ENCODE measurements at places on chromosomes 16 and 17. TPM values are rescaled to one million over a fixed set of nuclear protein-coding genes. Genes with fewer than 3 reads are reported as not detected.

DNA sequence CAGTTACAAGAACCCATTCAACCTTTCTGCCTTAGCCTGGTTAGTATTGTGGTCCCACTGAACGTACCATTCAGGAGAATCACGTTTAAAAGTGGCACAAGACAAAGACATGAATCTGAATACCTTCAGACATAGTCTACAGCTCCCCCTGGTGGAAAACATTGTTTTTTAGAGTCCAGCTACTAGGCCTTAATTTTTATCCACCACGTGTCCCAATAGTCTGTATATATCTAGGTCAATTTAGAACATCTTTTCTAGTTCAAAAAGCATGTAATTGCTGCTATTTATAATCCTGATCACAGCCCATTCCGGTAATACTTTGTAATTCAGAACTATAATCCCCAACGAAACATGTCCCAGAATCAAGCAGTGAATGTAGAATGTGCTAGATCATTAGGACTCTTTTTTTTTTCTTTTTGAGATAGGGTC is 13.7 kb upstream of the GUCY2D start:
- DNase-seq = peak; percentile 57

GRCh38 chr16:70270176-70270575 is 18.4 kb upstream of the EXOSC6 start:
- no peak for DNase-seq

DNA sequence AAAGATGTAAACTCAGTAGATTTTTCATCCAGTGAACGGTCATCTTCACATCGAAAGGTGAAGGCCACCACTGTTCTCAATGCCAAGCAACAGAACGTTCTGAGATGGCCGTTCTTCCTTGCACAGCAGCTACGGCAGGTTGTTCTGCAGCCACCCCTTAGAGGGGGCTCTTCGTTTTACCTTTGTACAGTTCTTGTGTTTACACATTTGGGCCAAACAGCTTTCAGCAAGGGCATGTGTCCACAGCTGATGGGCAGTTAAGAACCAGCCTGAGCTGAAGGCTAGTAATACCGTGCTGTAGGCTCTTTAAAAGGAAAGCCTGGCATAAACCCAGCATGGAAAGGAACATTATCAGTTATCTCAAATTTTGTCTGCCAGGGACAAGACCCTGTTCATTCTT is 15.9 kb downstream of the PLD6 start:
- DNase-seq = no peak

DNA sequence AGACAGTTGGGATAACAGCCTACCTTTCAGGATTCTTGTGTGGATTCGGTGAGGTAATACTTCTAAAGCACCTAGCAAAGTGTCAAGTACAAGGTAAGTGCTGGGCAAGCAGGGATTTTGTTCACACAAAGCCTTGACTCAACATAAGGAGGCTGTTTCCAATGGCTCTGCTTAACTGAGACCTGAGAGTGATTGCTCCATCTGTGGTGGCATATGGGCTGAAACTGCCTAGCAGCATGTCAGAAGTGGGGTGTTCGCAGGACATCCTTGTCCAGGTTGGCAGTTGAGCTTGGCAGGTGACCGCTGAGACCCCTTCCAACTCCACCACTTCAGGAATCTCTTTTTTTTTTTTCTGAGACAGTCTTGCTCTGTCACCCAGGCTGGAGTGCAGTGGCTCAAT is 19.8 kb downstream of the IL4R start:
- no peak for DNase-seq

DNA sequence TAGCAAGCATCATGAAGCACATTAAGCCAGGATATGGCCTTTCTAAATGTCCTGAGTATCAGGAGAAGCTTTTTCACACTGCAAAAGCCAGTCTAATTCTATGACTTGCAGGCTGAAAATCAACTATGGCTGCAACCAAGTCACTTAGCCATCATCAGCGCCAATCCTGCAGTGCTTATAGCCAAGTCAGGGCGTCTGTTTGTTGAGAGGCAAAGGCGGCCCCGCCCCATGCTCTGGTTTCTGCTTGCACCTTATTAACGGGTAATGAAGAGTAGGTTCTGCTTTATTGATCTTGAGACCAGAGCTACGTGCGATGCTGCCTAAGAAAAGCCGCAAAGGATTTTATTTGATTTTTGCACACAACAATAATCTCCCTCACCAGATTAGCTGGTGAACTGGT is 88.4 kb downstream of the CDH13 start:
- no peak for DNase-seq

DNA sequence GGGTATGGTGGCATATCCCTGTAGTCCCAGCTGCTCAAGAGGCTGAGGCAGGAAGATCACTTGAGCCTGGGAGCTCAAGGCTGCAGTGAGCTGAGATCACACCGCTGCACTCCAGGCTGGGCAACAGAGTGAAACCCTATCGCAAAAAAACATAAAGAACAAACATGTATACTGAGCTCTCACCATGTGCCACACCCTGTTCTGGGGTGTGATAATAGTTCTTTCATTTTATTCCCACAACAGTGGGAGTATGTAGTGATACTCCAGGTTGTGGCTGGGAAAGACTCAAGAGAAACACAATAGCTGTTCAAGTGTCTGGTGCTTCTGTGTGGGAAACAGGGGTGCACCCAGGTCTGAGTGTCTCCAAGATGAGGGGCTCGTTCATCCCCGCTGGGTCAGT is 90.7 kb downstream of the SOCS1 start:
- DNase-seq = no peak

The NTN1 gene
- total RNA-seq = 11.9 TPM

The CCL3 gene
- not detected for total RNA-seq

The BORCS6 gene
- total RNA-seq = 8.7 TPM

The CFAP97D1 gene
- not detected for total RNA-seq

- no peak for DNase-seq
Measured at GRCh38 chr16:3480901-3481695, 14.2 kb downstream of the C16orf90 start.

DNA sequence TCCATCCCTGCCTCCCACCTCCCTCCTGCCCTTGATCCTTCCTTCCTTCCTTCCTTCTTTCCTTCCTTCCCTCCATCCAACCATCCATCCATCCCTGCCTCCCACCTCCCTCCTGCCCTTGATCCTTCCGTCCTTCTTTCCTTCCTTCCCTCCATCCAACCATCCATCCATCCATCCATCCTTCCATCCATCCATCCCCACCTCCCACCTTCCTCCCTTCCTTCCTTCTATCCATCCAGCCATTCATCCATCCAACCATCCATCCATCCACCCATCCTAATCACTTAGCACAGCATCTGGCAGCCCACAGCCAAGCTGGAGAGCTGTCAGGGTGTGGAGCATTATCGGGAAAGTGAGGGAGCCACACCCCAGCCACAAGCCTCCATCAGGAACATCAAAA is 54.5 kb downstream of the TK2 start:
- DNase-seq = no peak

- no peak for DNase-seq
Measured at GRCh38 chr17:2995886-2996809, 67.3 kb downstream of the OR1D5 start.

The C16orf46 gene
- total RNA-seq = 11.3 TPM

DNA sequence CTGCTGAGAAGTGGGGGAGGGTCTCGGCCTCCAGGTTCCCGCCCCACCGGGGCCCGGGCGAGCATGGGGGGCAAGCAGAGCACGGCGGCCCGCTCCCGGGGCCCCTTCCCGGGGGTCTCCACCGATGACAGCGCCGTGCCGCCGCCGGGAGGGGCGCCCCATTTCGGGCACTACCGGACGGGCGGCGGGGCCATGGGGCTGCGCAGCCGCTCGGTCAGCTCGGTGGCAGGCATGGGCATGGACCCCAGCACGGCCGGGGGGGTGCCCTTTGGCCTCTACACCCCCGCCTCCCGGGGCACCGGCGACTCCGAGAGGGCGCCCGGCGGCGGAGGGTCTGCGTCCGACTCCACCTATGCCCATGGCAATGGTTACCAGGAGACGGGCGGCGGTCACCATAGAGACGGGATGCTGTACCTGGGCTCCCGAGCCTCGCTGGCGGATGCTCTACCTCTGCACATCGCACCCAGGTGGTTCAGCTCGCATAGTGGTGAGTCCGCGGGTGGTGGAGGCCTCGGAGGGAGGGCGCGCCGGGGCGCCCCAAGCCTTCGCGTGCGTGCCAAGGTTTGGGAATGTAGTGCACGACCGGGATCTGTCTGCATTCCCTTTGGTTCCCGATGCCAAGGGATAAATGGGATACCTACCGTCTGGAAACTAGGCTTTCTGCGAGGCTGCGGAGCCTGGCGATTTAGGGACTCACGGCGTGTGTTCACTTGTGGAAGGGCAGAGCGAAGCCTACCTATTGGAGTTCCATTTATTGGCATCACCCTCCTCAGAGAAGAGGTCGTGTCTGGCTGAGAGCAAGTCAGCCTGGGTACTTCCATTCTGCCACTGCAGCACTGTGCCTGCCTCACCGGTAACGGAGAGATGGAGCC is 1.0 kb downstream of the ZNRF1 start:
- DNase-seq = no peak

DNA sequence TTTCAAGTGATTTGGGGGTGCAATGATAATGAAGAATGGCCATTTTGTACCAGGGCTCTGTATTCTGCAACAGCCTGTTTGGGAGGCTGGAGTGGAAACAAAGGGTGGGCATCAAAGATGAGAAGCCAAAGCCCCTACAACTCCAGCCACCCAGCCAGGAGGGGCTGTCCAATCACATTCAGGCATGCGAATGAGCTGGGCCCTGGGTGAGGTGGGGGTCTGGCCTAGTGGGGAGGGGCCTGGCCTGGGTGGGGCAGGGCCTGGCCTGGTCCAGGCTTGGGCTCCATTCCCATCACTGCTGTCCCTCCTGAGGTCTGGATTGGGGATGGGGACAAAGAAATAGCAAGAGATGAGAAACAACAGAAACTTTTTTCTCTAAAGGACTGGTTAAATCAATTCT is 6.4 kb downstream of the AOC3 start:
- DNase-seq = no peak

- no peak for DNase-seq
Measured at GRCh38 chr16:15417197-15417596, 17.2 kb upstream of the BMERB1 start.

The PPM1E gene
- total RNA-seq = not detected

DNA sequence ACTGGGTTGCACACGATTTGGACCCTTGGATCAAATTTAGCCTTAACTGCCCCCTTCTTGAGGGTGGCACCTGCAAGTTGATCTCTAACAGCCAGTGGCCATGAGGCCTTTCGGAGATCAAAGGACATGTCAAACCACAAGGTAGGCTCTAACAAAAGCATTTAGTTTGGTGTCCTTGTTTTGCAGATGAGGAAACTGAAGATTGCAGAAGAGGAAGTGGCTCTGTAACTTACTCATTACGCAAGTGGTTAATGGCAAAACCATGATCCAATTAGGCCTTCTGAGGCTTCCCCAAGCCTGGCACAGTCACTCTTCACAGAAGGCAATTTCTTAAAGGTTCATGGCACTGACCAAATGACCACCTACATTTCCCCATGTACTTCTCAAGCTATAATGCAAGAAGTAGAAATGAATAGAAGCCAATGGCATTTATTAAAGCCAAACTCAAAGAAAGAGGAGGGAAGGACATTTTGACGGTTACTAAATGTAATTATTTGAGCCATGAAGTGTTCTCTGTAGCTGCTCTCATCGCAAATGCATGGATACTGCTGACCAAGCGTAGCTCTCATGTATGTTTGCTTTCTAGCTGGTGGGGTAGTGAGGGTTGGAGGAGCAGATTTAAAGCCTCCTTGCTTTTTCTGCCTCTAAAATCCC is 32.8 kb upstream of the ABCC12 start:
- DNase-seq = no peak

The TMEM238L gene
- total RNA-seq = not detected

The PLCD3 gene
- total RNA-seq = 74.9 TPM

DNA sequence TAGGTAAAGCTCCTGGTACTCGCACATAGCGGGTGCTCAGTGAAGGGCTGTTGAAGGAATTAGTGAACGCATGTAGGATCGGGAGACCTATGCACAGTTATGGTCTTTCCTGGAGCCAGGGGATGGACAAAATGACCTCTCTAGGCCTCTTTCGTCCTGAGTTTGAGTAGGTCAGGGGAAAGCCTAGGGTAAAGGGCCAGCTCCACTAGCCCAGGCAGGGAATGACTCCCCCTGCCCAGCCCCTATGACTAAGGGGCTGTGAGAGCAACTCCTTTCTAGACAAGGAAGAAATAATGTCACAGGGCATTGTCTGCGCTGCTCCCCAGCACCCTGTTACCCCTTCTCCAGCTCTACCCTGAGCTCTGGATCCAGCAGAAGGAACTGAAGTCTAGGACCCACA is 24.6 kb upstream of the FMNL1 start:
- peak; percentile 30 for DNase-seq

- no peak for DNase-seq
Measured at GRCh38 chr17:55436224-55437158, 14.9 kb upstream of the MMD start.

The PDE6G gene
- 1.4 TPM for total RNA-seq

DNA sequence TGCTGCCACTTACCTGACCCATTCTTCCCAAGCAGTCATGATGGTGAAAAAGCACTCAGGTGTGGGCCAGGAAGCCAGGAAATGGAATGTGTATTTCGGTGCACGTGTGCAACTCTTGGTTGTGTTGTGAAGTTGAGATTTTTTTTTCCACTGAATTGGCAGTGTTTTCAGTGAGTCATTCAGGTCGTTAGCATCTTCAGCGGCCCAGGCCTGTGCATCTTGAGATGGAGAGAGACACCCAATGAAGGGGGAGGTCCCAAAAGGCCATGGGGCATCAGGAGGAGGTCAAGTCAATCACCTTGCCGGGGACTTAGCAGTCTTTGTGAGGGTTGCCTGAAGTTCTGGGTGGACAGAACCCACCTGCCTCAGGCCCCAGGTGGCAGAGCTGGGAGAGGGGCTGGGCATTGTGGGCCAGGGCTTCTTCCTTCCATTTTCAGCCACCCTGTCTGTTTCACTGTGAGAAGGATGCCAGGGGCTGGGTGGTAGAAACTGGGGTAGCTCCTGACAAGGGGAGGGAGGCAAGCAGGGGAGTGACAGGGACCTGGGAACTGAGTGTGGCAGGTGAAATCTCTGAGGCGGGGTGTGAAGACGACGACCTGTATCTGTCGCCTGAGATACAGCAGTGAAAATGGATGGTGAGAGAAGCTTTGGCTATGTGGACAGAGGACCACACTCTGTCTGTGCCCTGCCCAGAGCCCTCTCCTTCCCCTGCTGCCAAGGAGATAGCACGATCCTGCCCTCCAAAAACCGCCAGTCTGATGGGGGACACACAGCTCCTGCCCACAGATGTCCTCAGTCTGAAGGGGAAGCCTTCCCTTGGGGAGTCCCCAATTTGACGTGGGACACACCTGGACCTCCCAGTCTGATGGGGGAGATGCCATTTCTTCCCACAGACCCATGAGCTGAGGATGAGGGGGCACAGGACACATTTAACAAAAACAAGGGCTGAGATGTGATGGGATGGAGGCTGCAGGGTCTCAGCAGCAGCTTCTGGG is 11.9 kb downstream of the TBKBP1 start:
- DNase-seq = no peak

The ERN2 gene
- 0.14 TPM for total RNA-seq

GRCh38 chr17:8611137-8611536 is 19.4 kb downstream of the MYH10 start:
- DNase-seq = no peak

- no peak for DNase-seq
Measured at GRCh38 chr16:56632848-56633365, 448 bp downstream of the MT1M start.

- no peak for DNase-seq
Measured at GRCh38 chr17:57115377-57115776, 30.3 kb downstream of the AKAP1 start.

The TBC1D3I gene
- not detected for total RNA-seq

The GOSR2 gene
- 48.2 TPM for total RNA-seq

The TLCD1 gene
- total RNA-seq = 10.6 TPM
